GM12891 (cell line): ENCODE measurements at places on chromosomes 13 and 19.

- DNase-seq = no peak
These were observed 230.8 kb downstream of the POU4F1 start for GRCh38 chr13:78372581-78372980.

DNA sequence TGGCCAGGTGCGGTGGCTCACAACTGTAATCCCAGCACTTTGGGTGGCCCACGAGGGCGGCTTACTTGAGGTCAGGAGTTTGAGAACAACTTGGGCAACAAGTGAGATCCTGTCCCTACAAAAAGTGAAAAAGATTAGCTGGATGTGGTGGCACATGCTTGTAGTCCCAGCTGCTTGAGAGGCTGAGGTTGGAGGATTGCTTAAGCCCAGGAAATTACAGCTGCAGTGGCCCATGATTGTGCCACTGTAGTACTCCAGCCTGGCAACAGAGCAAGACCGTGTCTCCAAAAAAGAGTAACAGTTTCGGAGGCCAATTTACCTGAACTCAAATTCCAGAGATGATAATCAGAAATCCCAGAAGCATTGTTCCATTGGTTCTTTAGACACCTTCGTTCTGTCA is 4.4 kb downstream of the ZNF473 start:
- no peak for DNase-seq

GRCh38 chr19:50693064-50693975 is 26.3 kb downstream of the SHANK1 start:
- no peak for DNase-seq

DNA sequence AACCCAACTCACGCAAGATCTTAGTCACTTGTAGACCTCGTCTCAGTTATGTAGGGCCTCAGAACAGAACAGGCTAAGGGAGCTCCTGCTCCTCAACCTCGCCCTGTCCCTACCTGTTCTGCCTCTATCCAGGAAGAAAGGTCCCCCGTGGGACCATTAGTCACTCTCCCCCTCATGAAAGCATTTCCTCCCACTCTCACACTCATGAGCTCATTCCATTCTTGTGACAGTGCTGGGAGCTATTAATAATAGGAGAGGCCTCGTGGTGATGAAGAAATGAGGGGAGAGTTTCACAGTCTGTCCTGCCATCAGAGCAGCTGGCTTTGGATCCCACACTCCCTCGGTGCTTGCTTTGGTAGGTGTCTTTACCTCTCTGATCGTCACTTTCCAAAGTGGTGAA is 10.2 kb downstream of the PPP2R1A start:
- no peak for DNase-seq

GRCh38 chr13:100734194-100734720 is 59.7 kb upstream of the TMTC4 start:
- DNase-seq = no peak

- DNase-seq = no peak
These were observed 20.7 kb downstream of the SAMD4B start for GRCh38 chr19:39362682-39363657.

GRCh38 chr13:43799191-43799590 is 12.4 kb upstream of the ENOX1 start:
- no peak for DNase-seq

DNA sequence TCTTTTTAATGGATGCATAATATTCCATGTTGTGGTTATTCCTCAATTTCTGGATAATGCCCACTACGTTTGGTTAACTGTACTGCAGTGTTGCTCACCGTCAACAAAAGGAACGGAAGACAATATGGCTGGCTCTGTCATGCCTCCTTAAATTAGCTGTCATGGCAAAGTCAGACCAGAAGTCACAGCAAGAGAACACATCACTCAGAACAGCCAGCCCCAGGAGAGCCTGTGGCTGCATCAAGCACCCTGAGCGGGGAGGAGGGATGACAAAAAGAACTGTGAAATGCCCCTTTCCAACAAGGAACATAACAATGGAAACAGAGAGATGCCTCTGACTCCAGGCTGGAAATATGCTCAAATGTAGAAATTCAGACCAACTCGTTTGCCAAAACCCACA is 366.0 kb upstream of the ZNF507 start:
- DNase-seq = no peak

DNA sequence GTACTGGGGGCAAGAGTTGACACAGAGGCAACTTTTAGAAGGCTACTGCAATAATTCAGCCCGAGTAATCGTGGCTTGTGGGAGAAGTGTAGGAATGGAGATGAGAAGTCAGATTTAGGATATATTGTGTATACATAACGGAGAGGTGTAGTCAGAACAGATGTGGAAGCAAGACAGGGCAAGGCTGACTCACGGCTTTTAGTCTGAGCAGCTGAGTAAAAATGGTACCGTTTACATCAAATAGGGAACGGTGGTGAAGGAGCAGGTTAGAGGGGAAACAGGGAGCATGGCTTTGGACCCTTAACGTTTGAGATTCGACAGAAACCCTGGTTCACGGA is 796 bp upstream of the LSM14A start:
- DNase-seq = peak; percentile 29

DNA sequence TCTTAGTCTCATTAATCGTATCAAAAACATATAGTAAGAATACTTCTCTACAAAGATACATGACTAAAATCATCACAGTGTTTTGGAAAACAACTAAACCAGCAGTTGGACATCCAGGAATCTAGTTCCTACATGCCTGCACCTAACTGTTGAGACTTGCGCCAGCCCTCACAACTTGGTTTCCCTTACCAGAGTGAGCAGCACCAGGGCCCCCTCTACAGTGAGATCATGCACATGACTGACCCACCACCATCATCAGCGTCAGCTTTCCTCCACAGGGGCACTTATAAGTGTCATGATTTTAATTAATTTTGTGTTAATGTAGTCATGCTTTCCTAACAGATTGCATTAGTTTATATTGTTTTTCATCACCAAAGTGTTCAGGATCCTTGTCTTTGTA is 1322.0 kb downstream of the EFNB2 start:
- no peak for DNase-seq

- no peak for DNase-seq
These were observed 18.8 kb downstream of the HPN start for GRCh38 chr19:35060160-35060855.

- no peak for DNase-seq
These were observed 108.6 kb downstream of the HSPH1 start for GRCh38 chr13:31053091-31053490.

- DNase-seq = no peak
These were observed 987 bp downstream of the PNMA8A start for GRCh38 chr19:46470376-46470775.

GRCh38 chr19:34961775-34962686 is 2.0 kb downstream of the ZNF792 start:
- DNase-seq = no peak

DNA sequence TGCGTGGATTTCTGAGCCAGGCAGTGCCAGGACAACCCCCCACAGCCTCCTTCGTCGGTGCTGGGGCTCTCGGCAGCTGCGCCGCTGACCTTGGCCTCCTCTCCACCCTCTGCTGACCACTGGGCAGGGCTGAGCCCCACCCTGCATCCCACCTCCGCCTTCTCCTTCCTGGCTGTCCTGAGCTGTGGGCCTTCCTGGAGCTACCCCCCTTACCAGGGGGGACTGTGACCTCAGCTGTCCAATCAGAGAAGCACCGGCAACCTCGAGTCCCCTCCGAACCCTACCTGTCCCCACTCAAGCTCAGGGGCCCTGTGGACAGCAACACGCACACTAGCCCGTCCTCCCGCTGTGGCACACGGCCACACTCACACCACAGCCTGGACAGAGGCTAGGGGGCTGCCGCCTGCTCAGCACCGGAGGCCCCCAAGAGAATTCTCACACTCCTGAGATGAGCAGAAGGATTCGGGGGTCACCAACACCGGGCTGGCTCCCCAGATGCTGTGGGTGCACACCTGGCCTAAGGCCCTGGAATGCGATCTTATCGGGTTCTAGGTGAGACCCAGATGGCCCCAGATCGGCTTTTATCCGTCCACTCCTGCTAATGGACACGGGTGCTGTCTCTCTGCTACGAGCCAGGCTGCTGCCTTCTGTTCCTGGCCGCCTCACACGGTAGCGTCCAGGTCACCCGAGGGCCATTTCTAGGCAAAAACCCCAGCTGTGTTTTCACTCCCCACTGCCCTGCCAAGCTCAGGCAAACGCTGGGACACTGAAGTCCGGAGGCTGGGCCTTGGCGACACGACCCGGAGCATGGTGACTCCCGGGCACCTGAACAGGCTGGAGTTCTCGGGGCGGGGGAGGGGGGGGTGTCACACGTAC is 32.5 kb upstream of the CACTIN start:
- no peak for DNase-seq

DNA sequence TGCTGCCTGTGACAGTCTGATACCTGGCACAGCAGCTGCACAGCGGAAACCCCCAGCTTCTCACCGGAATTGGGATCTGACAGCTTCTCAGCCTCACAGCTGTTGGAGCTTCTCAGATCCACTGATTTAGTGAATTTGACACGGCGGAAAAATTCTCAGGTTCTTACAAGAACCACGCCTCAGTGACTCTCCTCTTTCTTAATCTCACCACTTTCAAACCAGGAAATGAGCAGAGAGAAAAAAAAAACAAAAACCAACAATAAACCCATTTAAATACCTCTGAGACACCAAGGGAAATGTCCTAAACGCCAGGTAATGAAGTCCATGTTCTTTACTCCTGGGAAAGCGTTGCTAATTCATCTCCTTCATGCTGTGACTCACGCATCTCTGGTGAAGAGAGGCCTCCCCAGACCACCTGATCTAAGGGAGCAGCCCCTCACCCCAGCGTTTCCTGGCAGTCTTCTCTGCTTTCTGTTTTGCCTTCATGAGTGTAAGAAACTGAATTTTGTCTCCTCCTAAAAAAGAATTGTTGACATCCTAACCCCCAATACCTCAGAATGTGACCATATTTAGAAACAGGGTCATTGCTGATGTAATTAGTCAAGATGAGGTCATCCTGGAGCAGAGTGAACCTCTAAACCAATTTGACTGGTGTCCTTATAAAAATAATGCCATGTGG is 15.9 kb upstream of the IZUMO2 start:
- no peak for DNase-seq

- DNase-seq = no peak
These were observed 403.5 kb upstream of the MIR17HG start for GRCh38 chr13:90943946-90944345.

DNA sequence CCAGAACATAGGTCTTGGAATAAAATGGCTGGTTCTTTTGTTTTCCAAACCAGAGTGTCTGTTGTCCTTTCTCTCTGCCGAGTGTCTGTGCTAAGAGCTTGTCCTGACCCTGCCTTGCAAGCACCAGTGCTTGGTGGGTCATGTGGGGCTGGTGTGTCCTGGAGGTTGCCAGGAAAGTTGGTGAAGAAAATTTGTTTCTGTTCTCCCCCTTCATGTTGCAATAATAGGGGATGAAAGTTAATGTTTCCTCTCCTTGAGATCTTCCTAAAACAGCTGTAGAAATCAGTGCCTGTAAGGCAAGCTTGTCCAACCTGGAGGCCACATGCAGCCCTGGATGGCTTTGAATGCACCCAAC is 2.7 kb downstream of the HAMP start:
- no peak for DNase-seq

DNA sequence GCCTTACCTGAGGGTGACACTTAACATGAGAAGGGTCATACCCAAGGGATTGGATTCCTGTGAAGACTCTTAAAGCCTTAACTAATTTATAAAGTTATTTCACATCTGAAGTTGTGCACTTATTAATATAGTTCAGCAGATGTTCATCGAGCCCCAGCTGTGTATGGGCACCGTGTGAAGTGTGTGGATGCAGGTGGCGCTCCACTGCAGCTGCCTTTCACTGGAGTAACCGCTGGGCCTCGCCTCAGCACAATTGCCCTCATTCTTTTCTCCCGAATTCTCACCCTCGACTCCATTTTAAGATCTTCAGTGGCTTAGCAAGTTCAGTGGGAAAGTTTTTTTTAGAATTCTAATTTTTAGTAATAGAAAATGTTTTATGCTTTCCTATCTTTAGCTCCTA is 66.2 kb downstream of the DPY19L3 start:
- no peak for DNase-seq

- no peak for DNase-seq
These were observed 3.1 kb downstream of the ZBTB7A start for GRCh38 chr19:4063369-4064148.

GRCh38 chr13:74452176-74452575 is 318.0 kb upstream of the KLF12 start:
- no peak for DNase-seq

GRCh38 chr13:113411216-113412023 is 41.9 kb downstream of the ADPRHL1 start:
- DNase-seq = no peak

- DNase-seq = no peak
These were observed 26.9 kb downstream of the SCGB2B2 start for GRCh38 chr19:34649886-34650543.

DNA sequence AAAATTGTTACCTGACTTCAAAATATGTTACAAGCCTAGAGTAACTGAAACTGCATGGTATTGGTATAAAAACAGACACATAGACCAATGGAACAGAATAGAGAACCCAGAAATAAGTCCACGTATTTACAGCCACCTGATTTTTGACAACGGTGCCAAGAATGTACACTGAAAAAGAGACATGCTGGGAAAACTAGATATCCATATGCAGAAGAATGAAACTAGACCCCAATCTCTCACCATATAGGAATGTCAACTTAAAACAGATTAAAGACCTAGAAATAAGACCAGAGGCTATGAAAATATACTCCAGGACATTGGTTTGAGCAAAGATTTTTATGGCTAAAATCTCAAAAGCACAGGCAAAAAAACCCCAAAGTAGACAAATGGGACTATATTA is 76.5 kb downstream of the LATS2 start:
- no peak for DNase-seq

DNA sequence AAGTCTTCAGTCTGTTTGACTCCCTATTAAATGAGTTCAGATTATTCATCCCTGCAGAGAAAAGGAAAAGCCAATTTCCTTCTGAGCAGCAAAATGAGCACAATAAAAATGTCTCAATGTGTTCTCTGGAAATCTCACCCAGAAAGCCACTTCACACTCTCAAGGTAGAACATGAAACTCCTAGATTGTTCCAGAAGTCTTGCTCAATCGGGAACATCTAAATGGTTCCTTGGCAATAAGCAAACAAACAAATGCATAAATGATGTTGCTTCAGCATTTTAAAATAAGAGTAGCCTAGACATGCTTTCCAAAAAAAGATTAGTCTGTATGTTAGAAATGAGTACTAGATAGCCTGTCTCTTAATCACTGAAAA is 59.7 kb upstream of the TNFRSF19 start:
- no peak for DNase-seq

GRCh38 chr19:55071129-55071502 is 4.6 kb upstream of the EPS8L1 start:
- no peak for DNase-seq

DNA sequence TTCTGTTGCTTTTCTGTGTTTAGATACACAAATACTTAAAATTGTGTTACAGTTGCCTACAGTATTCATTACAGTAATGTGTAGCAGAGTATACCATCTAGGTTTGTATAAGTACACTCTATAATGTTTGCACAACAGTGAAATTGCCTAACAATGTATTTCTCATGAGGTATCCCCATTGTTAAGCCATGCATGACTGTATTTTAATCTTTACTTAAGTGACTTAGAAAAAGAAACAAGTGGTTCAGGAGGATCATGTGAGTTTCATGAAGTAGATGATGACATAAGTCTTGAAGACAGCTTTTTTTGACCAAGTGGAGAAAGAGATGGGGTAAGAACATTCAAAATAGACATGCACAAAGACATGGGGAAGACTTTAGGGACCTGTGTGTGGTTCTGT is 8.4 kb upstream of the KCTD4 start:
- DNase-seq = no peak
